ENCODE measurements at places on chromosomes 2 and 18.

DNA sequence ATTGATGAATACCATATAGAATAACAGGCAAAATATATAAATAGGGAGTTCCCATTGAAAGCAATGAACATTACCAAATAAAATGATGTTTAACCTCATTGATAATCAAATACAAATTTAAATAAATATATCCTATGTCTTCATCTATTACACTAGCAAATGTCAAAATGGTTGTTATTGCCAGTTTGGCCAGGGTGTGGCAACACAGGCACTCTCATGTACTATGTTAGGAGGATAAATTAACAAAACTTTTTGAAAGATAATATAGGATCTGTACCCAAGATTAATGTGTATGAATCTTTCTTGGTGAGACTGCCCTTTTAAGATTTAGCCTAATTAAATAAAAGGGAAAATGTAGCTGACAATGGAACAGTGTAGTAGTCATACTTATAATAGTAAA is 659.3 kb downstream of the ERBB4 start:
- no peak for DNase-seq

- DNase-seq = no peak
These were observed 475.3 kb downstream of the RIT2 start for GRCh38 chr18:42640160-42640559.

DNA sequence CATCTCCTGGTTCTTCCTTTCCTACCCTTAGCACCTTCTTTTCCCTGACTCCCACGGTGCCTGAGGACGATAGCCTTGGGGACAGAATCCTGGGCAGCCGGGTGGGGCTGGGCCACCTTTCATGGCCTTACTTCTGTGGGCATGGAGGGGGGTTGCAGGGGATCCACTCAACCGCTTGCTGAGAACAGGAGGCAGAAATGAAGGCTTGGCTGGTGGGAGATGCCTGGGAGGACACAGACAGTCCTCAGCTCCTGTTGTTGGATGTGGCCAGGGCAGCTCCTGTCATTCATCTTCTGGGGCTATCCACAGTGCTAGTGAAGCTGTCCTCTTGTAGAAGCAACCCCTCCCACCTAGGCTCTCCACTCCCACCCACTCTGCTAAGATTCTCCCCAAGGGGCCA is 95.5 kb upstream of the CELF4 start:
- DNase-seq = no peak

GRCh38 chr18:27723168-27723567 is 453.8 kb downstream of the CDH2 start:
- DNase-seq = no peak

DNA sequence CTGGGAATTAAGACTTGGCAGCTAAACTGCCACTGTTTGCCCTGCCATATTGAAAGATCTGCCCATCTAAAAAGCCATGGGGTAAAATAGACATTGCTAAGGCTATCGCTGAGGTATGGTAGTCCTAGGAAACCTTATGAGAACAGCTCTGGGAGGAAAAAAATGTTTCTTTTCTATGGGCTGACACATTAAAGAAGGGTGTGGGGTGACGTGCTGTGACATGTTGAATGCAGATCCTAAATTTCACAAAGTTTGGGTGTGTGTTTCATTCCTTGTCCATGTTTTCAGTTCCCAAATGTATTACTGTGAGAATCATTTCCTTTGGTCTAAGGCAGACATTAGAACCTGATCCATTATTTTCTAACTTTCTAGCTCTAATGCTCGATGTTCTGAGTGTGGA is 766.4 kb downstream of the BCL11A start:
- no peak for DNase-seq

- DNase-seq = no peak
These were observed 289.7 kb downstream of the MYT1L start for GRCh38 chr2:2041256-2041824.

DNA sequence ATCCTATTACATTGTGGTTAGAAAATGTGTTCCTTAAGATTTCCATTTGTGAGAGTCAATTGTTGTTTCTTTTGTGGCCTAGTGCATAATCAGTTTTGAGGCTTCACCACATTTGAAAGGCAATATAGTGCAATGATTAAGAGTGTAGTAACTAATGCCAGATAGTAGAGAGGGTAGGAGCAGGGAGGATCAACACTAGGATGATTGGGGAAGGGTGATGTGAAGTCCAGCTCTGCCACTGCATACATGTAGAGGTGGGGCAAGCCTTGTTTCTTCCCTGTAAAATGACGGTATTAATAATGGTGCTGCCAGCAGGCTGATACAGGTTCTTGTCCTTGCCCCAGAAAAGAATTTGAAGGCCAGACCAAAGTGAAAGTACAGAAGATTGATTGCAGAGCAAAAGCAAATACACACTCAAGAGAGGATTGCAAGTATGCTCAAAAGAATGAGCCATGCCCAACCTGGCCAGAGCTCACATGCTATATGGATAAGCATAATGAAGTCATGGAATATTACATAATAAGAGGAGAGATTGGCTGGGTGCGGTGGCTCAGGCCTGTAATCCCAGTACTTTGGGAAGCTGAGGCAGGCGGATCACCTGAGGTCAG is 8.0 kb downstream of the SP100 start:
- no peak for DNase-seq

DNA sequence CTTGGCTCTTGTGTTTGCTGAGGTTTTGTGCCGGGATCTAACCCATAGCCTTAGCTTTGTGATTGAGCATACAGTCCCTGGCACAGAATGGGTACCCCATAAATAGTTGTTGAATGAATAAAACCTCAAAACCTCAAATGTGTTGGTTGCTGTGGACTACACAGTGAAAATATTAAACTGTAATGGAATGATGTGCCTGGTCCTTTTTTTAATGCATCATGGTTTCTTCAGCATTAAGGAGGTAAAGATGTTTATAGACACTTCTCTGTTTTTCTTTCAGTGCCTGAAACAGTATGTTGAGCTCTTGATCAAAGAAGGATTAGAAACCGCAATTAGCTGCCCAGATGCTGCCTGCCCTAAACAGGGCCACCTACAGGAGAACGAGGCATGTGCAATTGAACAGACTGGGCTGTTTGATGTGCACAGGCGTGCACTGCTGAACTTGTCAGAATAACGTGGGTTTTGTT is 97.0 kb downstream of the RNF144A start:
- no peak for DNase-seq

- DNase-seq = no peak
These were observed 62.6 kb downstream of the EN1 start for GRCh38 chr2:118784860-118785259.

DNA sequence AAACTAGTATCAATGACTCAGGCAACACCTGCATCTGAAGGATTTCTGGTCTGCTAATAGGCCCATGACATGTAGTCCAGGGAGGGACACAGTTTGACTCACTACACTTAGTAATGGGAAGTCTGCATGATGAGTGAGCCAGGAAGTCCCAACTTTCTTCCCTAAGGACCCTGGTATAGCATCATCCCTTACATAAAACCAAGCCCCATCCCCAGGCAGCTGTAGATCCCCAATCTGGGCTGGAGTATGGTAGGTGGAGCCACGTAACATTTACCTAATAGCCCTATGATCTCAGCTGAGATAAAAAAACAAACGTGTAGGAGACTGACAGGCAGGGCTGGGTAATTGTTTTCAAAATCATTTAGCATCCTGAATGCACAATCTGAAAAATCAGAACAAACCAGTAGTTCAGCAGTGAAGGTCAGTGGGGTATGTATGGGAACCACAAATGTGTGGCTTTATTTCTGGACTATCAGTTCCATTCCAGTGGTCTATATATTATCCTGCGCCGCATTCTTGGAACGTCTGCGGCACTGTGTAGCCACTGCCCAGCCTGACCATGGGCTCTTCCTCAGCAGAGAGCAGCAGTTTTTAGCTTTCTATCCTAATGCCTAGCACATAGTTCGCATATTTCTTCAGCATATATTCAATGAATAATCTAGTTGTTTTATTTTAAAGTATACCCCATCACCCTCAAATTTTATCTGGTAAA is 33.5 kb downstream of the EPB41L3 start:
- DNase-seq = no peak

DNA sequence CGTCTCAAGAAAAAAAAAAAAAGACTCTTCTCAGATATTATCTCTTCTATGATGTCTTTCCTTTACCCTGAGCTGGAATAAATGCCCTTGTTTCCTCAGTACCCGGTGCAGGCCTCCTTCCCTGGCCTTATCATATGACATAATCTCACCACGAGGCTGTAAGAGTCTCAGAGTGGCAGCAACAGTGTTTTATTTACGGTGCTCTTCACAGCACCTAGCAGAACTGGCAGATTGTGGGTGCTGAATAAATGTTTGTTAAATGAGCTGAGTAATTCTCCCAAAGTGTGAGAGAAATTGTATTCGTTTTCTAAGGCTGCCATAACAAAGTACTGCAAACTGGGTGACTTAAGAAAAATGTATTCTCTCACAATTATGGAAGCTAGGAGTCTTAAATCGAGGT is 82.8 kb upstream of the CD28 start:
- DNase-seq = no peak

DNA sequence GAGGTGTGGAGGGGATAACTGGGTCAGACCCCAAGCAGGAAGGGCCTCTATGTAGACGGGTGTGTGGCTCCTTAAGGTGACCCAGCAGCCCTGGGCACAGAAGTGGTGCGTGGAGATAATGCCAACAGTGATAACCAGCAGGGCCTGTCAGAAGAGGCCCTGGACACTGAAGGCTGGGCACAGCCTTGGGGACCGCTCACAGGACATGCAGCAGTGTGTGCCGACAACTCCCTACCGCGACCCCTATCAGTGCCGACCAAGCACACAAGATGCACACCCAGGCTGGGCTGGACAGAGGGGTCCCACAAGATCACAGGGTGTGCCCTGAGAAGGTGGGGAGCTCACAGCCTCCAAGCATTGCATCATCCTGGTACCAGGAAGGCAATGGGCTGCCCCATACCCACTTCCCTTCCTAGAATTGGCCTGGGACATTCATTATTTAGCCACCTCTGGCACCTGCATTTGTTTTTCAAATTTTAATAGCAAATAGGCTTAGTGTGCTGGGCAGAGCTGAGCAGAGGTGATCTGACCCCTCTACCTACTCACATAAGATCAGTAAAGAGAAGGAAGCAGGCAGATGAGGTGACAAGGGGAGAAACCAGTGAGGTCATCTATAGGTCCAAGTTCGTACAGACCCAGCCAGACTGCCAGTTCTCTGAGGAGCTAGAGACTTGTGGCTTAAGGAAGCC is 55.2 kb downstream of the BCL11A start:
- no peak for DNase-seq

- no peak for DNase-seq
These were observed 338.3 kb downstream of the CYRIA start for GRCh38 chr2:16327326-16327725.

Data from Panc1 (cell line).